ENCODE measurements at places on chromosomes 7 and 10. TPM values are rescaled to one million over a fixed set of nuclear protein-coding genes. Genes with fewer than 3 reads are reported as not detected.
A peak's percentile ranks its signal among the peaks of the same experiment; 100 is the strongest.

GRCh38 chr7:150430465-150431085, 19.9 kb upstream of the GIMAP8 start:
- DNase-seq: no peak

TMEM236 gene
- total RNA-seq: under 0.01 TPM

GRCh38 chr10:90859321-90859751, 1.5 kb upstream of the HTR7 start:
- DNase-seq: peak; percentile 86

EBF3 gene
- total RNA-seq: 41.7 TPM

DNA sequence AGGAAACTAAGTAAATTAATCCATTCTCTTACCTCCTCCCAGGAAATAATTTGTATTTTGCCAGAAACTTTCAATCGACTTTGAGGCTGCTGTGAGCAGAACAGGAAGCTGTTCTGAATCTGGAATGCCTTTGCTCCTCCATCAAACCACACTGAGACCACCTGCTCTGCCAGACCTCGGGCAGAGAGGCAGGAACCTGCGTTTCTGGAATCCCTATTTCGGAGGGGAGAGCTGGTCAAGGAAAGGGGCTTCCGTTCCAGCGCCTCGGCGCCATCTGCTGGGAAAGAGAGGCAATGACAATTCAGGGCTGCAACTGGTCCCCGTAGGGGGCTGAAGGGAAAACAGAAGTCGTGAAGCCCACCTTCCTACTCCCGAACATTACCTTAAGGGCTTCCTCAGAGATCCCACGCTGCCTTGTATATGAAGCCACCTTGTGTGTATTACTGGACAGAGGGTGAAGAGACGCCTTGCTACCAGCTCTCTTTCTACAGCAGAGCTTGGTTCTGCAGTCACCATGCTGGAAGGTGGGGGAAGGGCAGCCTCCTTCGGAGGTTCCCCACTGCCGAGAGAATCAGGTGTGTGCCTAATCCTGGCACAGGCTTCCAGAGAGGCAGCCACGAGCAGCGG, 31.2 kb downstream of the ZNF467 start:
- peak; percentile 55 for DNase-seq

- no peak for DNase-seq
Measured at GRCh38 chr10:109926061-109926745, 2.9 kb upstream of the XPNPEP1 start.

PRLHR gene
- total RNA-seq: not detected

GPR85 gene
- total RNA-seq: 9.1 TPM

GRCh38 chr7:151376218-151376902, 33.5 kb downstream of the WDR86 start:
- no peak for DNase-seq

- DNase-seq: peak; percentile 58
Measured at GRCh38 chr10:127937069-127937468, 30.2 kb downstream of the PTPRE start.

KCNH2 gene
- not detected for total RNA-seq

DNA sequence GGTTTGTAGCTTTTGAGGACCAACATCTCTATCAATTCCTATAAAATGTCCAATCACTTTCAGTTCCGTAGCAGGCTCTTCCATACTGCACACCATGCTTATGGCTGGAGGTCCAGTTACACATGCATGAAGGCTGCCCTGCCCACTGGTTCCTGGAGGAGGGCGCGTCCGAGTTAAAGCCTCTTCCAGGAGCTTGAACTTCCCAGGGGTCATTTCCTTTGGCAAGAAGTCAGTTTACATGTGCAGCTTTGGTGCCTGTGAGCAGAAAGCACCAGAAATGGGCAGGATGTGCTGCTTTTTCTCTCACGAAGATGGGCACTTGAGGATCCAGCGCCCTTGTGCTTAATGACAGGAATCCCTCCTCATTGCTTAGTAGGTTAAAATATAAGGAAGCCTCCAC, 17.6 kb upstream of the PHYH start:
- no peak for DNase-seq

WNT8B gene
- total RNA-seq: not detected

UNC5B gene
- total RNA-seq: 0.13 TPM

GRCh38 chr10:3681642-3682554, 103.1 kb downstream of the KLF6 start:
- no peak for DNase-seq

- DNase-seq: peak; percentile 44
Measured at GRCh38 chr10:95430231-95430951, 130.8 kb downstream of the SORBS1 start.

CDHR1 gene
- total RNA-seq: not detected

POLD2 gene
- 201 TPM for total RNA-seq

AGBL3 gene
- 1.0 TPM for total RNA-seq

GRCh38 chr7:128997181-128997580, 57.7 kb downstream of the TNPO3 start:
- no peak for DNase-seq
